Stimulated activated CD4-positive, alpha-beta T cell treated with anti-CD3 and anti-CD28 coated beads, Interleukin-2, amount 100 ng/mL, for 48 hours (primary cell): ENCODE measurements at places on chromosomes 7 and 10.

DNA sequence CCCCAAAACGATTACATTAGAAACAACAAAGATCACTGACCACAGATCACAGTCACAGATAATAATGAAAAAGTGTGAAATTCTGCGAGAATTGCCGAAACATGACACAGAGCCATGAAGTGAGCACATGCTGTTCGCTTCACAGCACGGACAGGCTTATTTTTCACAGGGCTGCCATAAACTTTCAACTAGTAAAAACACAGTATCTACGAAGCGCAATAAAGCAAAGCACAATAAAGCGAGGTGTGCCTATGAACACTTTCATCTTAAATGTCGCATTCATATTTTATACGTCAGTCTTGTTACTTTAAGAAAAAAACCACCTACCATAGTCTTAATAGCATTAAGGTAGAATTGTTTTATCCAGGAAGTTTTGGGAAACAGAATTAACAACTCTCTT is 51.5 kb downstream of the ESYT2 start:
- no peak for DNase-seq

GRCh38 chr7:30349170-30349569 is 64.8 kb downstream of the ZNRF2 start:
- DNase-seq: no peak

DNA sequence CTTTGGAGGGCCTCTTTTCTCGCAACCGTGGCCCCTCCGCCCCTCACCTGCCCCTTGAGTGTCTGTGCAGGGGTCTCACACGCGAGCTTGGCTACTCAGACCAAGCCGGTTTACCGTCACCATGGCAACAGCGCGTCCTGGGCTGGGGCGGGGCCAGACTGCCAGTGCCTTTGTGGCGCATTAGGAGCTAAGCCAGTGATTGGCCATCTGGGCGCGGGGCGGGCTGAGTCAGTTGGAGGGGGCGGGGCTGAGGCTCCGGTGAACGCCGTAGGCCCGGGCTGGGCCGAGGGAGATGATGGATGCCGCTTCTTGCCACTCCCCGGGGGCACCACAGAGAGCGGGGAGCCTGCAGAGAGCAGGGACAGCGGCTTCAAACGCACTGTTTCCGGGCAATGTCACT is 48.7 kb upstream of the FXYD4 start:
- DNase-seq: peak; percentile 74

DNA sequence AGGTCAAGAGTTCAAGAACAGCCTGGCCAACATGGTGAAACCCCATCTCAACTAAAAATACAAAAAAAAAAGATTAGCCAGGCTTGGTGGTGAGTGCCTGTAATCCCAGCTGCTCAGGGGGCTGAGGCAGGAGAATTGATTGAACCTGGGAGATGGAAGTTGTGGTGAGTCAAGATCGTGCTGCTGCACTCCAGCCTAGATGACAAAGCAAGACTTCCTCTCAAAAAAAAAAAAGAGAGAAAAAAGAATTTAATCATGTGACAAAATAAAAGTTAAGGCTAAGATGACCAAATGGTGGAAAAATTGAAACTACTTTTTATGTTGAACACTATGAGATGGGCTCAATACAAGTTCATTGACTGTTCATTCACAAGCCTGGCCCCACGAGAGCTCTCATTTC is 141.1 kb upstream of the WDR11 start:
- no peak for DNase-seq

GRCh38 chr7:18419456-18419855 is 76.1 kb upstream of the HDAC9 start:
- DNase-seq: no peak

DNA sequence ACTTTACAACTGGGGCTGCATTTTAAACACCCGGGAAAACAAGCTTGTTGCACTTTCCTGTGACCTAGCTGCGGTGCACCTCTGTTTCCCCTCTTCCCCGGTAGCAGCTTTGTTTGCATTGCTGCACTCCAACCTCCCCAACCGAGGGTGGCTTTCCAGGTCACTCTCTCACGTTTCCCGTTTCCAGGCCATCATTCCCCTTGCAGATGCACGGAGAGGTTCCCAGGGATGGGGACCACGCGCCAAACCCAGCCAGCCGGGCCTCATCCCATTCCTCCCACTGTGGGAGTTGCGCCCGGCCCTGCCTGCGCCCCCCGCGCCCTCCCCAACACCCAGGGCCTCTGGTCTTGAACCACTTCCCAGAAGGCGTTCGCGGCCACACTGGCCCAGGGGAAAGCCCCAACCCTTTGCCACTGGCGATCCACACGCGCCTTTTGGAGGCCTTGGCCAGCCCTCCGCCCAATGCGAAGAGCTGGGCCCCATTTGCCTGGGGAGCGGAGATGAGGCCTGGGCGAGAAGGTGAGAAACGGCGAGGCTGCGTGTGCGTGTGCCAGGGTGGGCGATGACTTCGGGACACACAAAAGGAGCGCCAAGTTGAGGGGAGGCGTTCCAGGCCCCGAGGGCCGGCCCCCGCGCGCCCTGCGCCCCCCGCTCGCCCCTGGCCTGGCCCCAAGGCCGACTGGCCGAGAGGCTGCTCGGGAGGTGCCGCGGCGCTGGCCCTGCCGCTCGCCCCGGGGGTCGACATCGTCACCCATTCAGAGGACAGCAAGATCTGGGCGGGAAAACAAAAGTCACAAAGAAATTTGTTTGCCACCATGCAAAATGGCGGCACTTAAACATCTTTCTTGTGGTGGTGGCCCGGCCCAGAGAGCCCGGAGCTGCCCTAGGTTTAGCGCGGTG is 15.9 kb downstream of the SKIDA1 start:
- no peak for DNase-seq

DNA sequence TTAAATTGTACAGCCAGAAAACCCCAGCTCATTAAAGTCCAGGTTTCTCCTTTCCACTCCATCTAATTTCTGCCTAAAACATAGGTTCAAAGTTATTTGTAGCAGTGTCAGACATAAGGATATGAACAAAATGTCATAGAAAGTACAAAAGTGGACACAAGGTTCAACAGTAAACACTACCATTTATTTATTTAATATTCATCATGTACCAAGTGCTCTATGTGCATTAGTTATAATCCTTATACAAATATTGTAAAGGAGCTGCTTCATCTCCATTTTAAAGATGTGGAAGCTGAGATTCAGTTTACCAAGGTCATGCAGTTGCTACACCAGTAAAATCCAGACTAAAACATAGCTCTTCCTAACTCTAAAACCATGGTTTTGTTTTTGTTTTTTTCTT is 52.0 kb upstream of the CDK1 start:
- no peak for DNase-seq

DNA sequence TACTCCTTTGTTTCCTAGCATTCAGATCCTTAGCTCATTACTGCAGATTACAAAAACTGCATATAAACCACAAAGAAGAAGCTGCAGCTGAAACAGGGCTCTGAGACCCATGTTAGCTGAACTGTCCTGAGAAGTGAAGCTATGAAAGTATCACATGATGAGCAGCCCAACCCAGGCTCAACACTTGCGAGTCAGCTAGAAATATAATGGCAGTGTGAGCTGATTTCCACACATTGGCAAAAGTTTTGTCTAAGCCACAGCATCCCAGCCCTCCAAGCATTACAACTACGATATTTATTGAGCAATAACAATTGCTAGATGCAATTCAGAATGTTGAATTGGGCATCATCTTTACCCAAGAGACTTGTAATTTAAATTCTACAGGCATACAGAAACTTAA is 34.5 kb upstream of the SKAP2 start:
- DNase-seq: no peak

- DNase-seq: no peak
Observed at GRCh38 chr10:130963786-130964522, 347.6 kb downstream of the TCERG1L start.

GRCh38 chr7:13416071-13416470 is 573.4 kb downstream of the ETV1 start:
- no peak for DNase-seq

DNA sequence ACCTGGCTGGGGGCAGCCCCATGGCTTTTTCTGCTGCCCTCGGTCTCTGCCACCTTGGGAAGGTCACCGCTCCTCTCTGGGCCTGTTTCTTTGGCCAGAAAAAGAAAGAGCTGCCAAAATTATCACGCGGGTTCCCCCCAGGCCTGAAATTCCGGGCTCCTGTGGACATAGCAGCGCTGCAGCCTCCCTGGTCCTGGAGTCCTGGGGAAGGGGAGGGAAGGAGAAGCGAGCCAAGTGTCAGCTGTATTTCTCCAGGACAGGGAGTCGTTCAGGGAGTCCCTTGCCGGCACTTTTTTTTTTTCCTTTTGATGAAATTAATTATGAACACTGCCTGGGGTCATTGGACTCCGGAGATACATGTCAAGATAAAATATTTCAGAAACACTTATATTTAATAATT is 152.3 kb upstream of the GPR26 start:
- no peak for DNase-seq

DNA sequence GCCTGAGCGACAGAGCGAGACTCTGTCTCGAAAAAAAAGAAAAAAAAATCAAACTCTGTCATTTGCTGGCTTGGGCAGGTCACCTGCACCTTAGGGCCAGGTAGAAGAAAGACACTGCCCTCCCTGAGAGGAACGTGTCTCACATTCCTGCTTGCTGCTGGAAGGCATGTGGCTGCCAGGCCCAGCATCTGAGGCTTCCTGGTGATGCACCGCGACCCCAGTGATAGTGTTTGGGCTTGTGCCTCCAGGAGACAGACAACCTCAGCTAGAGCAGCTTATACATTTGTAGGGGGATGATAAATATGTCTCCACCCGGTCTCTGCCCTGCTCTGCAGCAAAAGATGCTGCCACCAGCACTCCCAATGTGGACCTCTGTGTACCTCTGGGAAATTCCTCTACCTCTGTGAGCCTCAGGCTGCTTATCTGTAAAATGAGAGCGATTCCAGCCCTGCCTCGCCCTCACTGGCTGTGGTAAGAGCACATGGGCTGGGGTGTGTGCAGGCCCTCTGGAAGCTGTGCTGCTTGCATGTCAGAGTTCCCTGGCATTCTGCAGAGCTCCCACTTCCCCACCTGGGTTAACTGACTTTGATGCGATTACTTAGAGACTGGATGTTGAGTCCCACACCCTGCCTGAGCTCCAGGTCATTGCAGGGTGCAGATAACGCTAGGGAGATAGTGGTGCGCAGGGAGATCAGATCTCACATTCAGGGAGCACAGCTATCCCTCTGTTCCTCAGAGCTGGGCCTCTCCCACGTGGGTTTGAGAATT is 19.9 kb downstream of the SLC29A3 start:
- no peak for DNase-seq

DNA sequence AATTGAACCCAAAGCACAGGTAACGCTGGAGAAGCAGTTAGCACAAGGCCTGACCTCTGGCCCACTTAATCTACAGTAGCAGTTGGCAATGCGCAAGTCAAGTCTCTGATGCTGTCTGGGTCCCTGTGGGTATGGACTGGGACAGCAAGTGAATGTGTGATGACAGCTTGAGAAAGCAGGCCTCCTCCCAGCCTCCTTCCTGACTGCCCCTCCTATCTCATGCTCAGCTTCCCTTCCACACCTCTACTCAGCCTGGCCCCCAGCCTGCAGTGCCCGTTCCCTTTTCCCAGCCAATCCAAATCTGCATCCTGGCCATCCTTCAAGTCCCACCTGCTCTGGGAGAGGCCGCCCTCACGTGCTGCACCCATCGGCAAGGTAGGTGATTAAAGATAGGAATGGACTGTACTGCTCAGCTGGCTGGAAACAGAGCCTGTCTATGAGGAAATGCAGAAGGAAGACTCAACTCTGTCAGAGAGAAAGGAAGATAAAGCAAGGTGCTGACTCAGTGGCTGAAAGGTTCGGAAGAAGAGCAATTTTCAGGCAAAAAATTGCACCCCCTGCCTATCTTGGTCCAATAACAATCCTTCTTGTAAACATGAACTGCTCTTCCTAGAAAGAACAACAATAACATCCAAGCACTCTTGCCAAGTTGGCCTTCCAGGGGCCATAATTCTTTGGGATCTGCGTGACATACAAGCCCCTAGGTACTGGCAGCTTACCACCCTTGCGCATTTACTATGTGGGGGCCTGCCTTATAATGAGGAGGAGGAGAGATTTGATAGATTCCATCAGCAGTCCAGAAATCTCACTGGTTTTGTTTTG is 16.6 kb upstream of the FGFR2 start:
- DNase-seq: no peak

- no peak for DNase-seq
Observed at GRCh38 chr7:8590791-8591190, 157.4 kb downstream of the NXPH1 start.

GRCh38 chr10:120580918-120581895 is 124.2 kb downstream of the PLPP4 start:
- DNase-seq: no peak

- no peak for DNase-seq
Observed at GRCh38 chr10:102812231-102812876, 24.9 kb downstream of the CYP17A1 start.

DNA sequence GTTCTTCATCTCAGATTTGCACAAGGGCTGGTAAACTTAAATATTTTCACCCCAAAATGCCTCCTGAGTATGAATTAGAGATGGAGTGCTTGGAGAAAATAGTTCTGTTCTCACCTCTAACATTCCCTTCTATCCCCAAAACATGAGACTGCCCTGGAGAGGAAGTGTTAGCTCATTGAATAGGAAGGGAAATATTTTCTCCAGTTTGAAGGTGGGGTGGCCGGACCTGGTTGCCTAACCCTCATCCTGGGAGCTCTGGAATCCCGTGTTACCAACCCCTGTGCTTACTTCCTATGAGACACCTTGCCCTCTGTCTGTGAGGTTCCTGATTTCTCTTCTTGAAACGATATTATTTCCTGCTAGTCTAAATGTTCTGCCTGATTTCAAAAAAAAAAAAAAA is 779 bp downstream of the IFIT2 start:
- no peak for DNase-seq

- DNase-seq: no peak
Observed at GRCh38 chr7:140263277-140263676, 86.5 kb upstream of the KDM7A start.

- no peak for DNase-seq
Observed at GRCh38 chr7:105216786-105217185, 171.9 kb downstream of the SRPK2 start.

DNA sequence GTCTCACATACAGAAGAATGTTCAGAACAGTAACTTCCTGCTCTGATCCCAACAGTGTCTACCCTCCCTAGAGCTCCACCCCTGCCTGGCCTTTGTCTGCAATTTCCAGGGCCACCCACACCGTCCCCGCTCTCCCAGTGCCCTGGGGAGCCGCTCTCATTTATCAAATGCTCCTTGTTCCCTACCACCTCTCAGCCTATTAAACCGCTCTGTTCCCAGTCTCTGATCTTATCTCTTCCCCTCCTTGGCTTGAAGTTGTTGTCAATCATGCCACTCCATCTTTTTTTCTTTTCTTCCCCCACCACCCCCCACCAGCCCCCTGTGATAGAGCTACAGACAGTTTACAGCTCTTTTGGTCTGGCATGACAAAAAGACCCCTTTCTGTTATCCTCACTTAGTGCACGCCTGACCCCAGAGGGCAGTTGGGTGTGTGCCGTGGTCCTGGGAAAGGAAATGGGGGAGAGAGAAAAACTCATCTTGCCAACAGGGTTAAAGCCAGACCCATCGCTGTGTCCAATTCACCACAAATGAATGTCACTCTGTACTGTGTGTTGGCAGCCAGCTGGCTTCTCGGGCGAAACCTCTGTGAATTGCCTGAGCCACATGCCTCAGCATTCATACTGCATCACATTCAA is 28.8 kb upstream of the HECTD2 start:
- no peak for DNase-seq

GRCh38 chr7:1994931-1995330 is 237.8 kb downstream of the MAD1L1 start:
- DNase-seq: no peak

GRCh38 chr10:99369551-99369950 is 40.4 kb downstream of the CNNM1 start:
- no peak for DNase-seq

GRCh38 chr10:77179015-77179695 is 458.5 kb downstream of the KCNMA1 start:
- DNase-seq: no peak

- no peak for DNase-seq
Observed at GRCh38 chr10:69337296-69338132, 59.2 kb downstream of the HK1 start.

- DNase-seq: no peak
Observed at GRCh38 chr7:41942468-41943093, 239.7 kb upstream of the INHBA start.
